HT1080 (cell line): ENCODE measurements at places on chromosomes 1 and 21.
A peak's percentile ranks its signal among the peaks of the same experiment; 100 is the strongest.

DNA sequence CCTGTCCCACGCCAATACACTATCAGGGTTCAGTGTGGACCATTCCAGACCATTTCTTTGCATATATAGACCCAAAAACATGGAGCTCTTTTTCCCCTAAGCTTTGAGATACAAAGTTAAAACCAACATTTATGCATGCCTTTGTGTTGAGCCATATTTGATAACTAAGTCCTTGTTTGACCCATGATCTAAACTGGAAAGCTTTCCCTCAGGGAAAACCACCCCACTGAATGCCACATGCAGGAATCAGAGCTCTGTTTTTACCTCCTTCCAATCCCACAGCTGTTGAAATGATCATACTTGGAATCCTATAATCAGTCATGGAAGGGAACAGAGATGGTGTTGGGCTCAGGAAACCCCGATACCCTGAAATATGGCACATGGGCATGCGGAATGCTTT is 14.8 kb upstream of the SLC45A1 start:
- DNase-seq, result no peak

GRCh38 chr21:24823247-24823646 is 784.0 kb downstream of the MRPL39 start:
- no peak for DNase-seq

DNA sequence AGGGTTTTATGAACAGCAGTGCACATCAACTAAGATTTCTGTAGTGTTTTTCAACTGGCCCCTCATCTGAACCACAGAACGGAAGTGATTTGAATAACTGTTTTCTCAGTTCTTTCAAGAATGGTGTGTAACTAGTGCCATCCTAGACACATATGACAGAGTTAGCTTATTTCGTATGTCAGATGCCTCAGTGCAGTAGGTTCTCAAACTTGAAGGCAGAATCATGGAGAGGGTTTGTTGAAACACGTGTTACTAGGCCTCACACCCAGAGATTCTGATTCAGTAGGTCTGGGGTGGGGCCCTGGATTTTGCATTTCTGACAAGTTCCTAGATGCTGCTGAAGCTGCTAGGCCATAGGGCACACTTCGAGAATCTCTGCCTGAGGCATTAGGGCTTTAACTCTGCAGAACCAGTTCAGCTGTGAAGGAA is 49.0 kb downstream of the SCCPDH start:
- no peak for DNase-seq

- DNase-seq, result peak; percentile 89
Observed at GRCh38 chr1:112904071-112904830, 51.7 kb downstream of the SLC16A1 start.

DNA sequence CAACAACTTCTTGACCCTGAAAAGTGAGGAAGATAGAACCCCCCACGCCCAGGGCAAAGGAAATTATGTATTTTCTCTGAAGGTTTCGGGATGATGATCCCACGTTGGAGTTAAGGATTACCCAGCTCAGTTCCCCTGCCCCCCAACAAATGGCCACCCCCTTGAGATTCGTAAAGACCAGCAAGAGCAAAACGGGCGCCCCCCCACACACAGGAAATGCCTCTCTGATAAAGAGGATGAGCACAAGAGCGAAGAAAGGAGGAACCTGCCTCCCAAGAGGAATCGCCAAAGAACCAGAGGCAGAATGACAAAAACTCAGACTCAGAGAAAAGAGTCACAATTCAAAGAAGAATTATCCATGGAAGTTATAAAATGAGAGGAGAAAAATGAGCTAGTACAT is 576.9 kb downstream of the MATN1 start:
- no peak for DNase-seq

GRCh38 chr1:15423355-15424077 is 13.8 kb downstream of the EFHD2 start:
- no peak for DNase-seq

- no peak for DNase-seq
Observed at GRCh38 chr1:47460456-47460855, 22.6 kb downstream of the FOXD2 start.

- no peak for DNase-seq
Observed at GRCh38 chr1:33640114-33640660, 167.7 kb downstream of the ZSCAN20 start.

GRCh38 chr1:63865561-63865960 is 91.7 kb downstream of the ROR1 start:
- no peak for DNase-seq

DNA sequence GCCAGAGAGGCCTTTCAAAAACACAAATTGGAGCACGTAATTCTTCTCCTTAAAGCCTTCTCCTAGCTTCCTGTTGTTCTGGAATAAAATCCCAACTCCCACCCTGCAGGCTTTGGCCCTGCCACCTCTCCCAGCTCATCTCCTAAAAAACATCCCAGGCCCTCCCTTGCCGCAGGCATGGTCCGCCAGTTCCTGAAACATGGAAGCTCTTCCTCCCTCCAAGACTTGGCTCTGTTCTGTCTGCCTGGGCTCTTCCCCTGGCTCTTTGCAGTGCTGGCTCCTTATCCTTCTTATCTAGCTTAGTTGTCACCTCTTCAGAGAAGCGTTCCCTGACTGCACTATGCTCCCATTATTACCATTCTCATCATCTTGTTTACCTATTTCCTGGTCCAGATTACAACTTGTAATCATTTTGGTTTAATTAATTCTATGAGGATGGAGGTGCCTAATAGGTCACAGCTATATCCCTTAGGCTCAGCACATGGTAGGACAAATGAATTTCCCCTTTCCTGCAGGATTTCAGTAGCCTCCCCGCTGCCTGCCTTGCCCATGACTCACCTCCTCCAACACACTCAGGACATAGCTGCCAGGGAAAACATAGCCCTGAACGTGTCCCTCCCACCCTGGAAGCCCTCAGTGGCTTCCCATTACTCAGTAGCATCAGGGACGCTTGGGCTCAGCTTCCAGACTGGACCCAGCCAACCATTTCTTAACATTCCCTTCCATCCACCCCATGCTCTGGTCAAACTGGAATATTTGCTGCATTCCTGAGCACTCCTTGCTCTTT is 15.7 kb upstream of the IGSF21 start:
- peak; percentile 68 for DNase-seq

- DNase-seq, result no peak
Observed at GRCh38 chr1:199758626-199759255, 268.8 kb upstream of the NR5A2 start.

DNA sequence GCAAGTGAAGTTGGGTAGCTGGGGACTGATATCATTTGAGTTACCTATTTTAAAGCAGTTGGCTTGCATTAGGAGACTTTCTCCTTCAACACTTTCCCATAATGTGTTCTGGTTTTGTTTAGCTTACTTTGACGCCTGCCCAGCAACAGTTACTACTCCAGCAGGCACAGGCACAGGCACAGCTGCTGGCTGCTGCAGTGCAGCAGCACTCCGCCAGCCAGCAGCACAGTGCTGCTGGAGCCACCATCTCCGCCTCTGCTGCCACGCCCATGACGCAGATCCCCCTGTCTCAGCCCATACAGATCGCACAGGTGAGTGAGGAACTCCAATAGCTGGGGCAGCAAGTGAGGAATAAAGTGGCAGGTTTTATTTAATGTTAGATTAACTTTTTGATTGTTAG is 144.3 kb downstream of the CD247 start:
- no peak for DNase-seq

- peak; percentile 70 for DNase-seq
Observed at GRCh38 chr21:34545079-34545884, 33.3 kb upstream of the KCNE1 start.

GRCh38 chr1:11767922-11768704 is 6.1 kb downstream of the C1orf167 start:
- DNase-seq, result no peak

GRCh38 chr1:188642704-188643103 is 1814.0 kb downstream of the PLA2G4A start:
- peak; percentile 1 for DNase-seq

DNA sequence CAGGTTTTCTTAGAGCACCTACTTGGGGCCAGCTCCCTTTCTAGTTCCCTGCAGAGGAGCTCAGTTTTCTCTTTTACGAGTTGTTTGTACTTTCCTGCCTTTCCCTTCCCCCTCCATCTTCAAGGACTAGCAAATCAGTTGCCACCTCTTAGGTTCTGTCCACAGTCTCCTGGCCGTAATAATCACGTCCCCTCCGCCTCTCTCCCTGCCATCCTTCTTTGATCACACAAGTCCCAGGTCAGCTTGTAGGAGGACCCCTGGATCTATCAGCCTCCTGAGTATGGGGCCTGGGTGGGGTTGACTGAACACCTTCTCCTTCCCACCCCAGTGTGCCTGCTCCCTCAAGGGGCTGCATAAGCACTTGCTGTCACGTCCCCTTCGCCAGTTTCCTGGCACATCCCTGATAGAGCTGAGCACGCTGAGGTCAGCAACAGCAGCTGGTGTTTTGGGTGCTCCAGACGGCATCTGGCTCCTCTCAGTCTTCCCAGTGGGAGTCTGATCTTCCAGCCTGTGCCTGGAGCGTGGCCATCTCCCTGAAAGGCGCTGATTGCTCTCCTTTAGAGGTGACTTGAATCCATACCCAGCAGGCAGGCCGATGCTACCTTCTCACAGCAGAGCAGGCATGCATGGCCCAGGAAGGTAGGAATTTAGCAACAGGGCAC is 216.1 kb upstream of the TMEM51 start:
- no peak for DNase-seq

GRCh38 chr21:26332867-26333266 is 162.3 kb upstream of the APP start:
- DNase-seq, result peak; percentile 4

GRCh38 chr21:29233611-29234540 is 64.8 kb upstream of the BACH1 start:
- no peak for DNase-seq

DNA sequence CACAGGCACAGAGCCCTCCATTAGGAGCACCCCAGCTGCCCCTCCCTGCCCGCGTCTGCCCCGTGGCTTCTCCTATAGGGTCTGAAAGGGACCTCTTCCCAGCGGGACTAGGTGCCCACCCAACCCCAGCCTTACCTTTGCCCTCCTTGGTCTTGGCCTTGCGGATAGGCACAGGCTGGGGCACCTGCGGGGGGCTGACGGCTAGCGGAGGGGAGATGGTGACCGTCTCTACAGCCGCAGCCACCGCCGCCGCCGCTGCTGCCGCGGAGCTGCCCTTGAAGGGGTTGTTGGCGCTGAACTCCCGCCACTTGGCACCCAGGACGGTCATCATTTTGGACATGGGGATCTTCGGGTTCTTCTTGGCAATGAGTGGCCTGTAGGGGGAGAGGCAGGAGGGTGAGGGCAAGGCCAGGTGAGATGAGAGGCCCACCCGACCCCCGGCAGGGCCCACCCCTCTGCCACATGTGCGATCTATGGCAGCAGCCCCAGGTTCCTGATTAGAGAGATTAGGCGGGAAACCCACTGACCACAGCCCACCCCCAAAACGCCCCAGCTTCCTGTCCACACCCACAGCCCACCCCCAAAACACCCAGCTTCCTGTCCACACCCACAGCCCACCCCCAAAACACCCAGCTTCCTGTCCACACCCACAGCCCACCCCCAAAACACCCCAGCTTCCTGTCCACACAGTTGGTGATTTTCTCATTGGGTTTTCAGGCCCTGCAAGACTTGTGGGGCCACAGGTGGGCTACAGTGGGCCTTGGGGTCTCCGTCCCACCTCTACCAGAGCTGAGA is 25.4 kb downstream of the CHD5 start:
- DNase-seq, result no peak

GRCh38 chr1:235093013-235093695 is 35.5 kb downstream of the TOMM20 start:
- DNase-seq, result peak; percentile 36

- no peak for DNase-seq
Observed at GRCh38 chr1:27548858-27549719, 54.9 kb downstream of the AHDC1 start.

DNA sequence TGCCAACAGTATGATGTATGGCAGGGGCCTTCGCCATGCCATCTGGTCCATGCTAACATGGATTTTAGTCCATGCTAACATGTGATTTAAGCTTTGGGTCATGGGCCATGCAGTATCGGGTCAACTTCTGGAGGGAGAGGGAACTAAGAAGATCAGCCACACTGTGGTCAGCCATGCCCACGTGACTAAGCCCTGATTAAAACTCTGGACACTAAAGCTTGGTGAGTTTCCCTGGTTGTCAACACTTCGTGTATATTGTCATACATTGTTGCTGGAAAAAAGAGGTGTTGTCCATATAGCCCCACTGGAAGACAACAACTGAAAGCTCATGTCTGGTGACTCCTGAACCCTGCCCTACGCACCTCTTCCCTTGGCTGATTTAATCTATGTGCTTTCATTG is 90.5 kb downstream of the SUSD4 start:
- DNase-seq, result no peak

DNA sequence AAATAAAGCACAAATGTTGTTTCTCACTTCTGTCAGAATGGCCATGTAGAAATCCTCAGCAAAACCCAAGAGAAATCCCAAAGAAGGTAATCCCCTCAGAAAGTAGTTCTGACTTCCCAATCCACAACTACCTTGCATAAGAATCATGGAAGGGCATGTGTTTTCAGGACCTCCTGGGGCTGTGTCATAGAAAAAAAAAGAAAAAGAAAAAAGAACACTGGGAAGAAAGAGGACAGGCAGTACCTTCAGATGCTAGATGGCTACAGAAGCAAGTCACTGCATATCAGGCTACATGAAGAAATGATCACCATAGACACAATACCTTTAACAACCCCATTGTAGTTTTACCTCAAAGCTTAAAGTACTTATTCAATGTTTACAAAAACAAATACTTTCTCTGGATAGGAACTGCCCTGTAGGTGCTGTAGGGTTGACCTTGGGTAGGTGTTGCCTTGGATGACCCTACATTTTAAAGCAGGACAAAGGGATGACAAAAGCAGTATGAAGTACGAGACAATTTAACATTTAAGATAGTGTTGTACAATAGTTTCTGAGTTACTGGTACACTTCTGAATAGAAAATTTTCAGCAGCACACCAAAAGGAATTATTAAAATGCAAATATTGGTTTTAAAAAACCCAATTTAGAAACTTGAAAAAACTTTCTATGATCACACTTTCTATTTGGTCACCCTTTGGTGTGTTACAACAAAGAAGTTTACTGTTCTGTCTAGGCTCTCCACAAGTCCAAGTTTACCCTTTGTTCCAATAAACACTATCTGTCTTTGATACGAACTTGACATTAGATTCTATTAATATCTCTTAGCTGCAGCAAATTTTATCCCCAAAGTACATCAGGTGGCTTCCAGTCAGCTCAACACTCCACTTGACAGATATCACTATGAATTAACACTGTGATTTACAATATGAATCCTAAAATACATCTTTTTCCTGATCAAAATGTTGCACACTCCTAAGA is 5.0 kb downstream of the TRIT1 start:
- no peak for DNase-seq

GRCh38 chr1:106817575-106817974 is 238.9 kb upstream of the PRMT6 start:
- no peak for DNase-seq

GRCh38 chr1:77652268-77652667 is 30.2 kb downstream of the ZZZ3 start:
- DNase-seq, result no peak

- no peak for DNase-seq
Observed at GRCh38 chr21:25361097-25361496, 246.2 kb downstream of the MRPL39 start.

GRCh38 chr1:30475201-30475600 is 248.2 kb downstream of the MATN1 start:
- DNase-seq, result no peak

- no peak for DNase-seq
Observed at GRCh38 chr1:198679535-198680173, 40.8 kb downstream of the PTPRC start.
